ENCODE measurements at places on chromosomes 13 and 19. TPM values are rescaled to one million over a fixed set of nuclear protein-coding genes. Genes with fewer than 3 reads are reported as not detected.

Gene GAPDHS
- total RNA-seq = not detected

Gene GDF15
- 3.0 TPM for total RNA-seq

Gene POSTN
- 81.7 TPM for total RNA-seq

Gene ZNF563
- total RNA-seq = 6.2 TPM

Gene SIGLEC10
- 1.1 TPM for total RNA-seq

Gene ZNF132
- 4.1 TPM for total RNA-seq

Gene CD209
- 11.4 TPM for total RNA-seq

Gene ZNF823
- total RNA-seq = 11.4 TPM

Gene BRSK1
- total RNA-seq = 4.0 TPM

Gene ZNF816
- total RNA-seq = 7.8 TPM

Gene ETV2
- total RNA-seq = not detected

Gene CCDC122
- 3.6 TPM for total RNA-seq

Gene MBD3L2
- not detected for total RNA-seq

Gene CD79A
- not detected for total RNA-seq

Gene DLL3
- total RNA-seq = not detected

Gene OR7D2
- total RNA-seq = not detected

Gene CEACAM3
- 1.6 TPM for total RNA-seq

Gene CDX2
- total RNA-seq = not detected

Gene C19orf53
- 133 TPM for total RNA-seq

All from gastroesophageal sphincter (tissue), 4 donors.